ENCODE measurements at places on chromosomes 6 and 20.

DNA sequence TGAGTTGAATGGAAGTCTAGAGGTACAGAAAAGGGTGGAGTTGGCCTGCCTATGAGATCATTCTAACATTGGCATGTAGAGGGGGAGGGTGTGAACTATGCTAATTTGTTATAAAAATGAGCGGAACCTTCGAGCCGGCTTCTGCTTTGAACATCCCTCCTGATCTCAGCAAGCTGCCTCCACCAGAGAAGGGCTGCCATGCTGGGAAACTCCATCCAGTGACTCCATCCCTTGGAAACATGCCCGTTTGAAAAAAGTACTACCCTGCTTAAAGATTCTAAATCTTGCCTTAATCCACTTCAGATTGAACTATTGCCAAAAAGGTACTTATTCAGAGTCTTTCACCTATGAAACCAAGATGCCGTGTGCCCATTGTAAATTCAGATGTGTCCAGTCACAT, 43.6 kb upstream of the TMEM170B start:
- no peak for DNase-seq

DNA sequence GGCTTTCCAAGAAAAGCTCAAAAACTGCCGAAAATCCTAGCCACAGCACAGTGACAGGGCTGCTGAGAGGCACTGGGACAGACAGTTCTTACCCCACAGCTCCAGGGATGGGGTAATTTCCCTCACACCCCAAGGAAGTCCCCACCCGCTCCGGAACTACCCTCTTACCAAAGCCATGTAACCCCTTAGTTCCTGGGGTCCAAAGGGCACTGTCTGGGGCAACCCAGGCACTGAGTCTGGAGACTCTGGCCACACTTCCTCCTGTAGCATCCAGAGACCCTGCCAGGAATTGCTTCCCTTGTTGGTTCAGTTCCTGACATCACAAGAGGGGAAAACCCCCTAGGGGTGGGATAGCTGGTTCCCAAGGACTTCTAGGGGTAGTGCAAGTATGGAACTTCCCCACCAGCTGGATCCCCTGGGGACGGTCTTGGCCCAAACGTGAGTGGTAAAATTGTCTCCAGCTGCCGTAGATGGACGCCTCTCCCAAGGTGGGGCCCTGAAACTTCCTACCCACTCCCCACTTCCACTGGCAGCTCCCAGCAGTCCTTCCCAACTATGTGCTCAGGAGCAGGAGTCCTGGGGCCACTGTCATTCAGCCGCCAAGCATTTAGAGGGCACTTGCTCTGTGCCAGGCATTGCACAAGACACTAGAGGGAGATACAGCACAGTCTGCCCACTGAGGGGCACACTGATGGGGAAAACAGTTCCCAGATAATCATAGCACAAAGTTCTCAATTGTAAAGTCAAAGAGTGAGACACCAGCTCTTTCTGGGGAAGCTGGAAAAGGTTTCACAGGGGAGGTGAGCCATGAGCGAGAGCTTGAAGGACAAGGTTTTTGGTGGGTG, 17.2 kb upstream of the HCK start:
- no peak for DNase-seq

DNA sequence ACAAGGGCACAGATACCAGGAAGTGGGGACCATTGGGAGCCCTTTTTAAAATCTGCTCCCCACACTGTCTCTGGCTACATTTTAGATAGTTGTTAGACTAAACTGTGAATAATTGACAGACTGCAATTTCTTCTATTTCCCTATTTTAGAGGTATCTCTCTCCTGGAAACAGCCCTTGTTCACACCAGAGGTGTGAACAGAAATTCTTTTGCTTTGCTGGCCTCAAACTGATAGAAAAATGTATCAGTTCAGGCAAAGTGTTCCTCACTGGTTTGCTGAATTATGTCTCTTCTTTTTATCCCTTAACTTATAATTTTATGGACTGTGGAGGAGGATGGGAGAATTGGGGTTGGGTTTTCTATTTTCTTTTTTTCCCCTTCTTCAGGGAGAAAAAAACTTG, 513.2 kb upstream of the SULF2 start:
- no peak for DNase-seq

- no peak for DNase-seq
Observed at GRCh38 chr20:63469019-63469712, 3.3 kb downstream of the KCNQ2 start.

DNA sequence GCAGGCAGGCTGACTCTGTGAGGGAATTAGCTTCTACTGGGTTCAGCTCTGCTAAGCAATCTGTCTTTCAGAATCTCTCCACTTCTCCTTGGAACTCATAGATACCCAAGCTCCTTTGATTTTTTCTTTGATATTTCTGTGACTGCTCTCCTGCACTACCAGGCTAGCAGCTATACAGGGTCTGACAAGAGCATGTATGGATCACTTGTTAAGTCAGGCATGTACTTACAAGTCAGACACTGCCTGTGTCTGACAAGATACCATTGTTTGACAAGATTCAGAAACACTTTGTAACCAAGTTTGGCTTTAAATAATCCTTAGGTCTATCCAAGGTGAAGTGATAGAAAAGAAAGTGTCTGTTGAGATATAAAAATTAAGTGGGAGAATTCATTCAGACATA, 79.5 kb downstream of the SESN1 start:
- DNase-seq: no peak

- DNase-seq: no peak
Observed at GRCh38 chr6:147577488-147577887, 69.0 kb downstream of the SAMD5 start.

GRCh38 chr6:39226639-39227329, 2.5 kb downstream of the KCNK5 start:
- DNase-seq: no peak

DNA sequence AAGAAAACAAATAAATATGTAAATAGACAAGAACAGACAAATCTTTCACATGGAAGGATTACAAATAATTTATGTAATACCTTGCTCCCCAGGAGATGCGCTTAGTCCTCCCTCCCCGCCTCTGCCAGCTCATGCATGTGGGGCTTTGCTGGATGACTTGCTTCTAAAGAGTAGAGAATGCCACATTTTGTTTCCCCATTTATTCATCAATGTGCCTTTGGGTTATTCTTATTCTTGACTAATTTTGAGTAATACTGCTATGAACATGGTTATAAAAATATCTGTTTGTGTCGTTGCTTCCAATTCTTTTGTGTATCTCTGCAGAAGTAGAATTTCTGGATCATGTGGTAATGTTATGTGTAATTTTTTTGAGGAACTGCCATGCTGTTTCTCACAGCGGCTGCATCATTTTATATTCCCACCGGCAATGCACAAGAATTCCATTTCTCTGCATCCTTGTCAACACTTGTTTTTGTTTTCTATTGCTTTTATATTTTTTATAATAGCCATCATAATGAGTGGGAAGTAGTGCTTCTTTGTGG, 23.8 kb upstream of the DUSP22 start:
- DNase-seq: no peak

- DNase-seq: no peak
Observed at GRCh38 chr6:20866935-20867703, 332.9 kb downstream of the CDKAL1 start.

- peak; percentile 73 for DNase-seq
Observed at GRCh38 chr6:105484238-105485161, 81.6 kb upstream of the PREP start.

DNA sequence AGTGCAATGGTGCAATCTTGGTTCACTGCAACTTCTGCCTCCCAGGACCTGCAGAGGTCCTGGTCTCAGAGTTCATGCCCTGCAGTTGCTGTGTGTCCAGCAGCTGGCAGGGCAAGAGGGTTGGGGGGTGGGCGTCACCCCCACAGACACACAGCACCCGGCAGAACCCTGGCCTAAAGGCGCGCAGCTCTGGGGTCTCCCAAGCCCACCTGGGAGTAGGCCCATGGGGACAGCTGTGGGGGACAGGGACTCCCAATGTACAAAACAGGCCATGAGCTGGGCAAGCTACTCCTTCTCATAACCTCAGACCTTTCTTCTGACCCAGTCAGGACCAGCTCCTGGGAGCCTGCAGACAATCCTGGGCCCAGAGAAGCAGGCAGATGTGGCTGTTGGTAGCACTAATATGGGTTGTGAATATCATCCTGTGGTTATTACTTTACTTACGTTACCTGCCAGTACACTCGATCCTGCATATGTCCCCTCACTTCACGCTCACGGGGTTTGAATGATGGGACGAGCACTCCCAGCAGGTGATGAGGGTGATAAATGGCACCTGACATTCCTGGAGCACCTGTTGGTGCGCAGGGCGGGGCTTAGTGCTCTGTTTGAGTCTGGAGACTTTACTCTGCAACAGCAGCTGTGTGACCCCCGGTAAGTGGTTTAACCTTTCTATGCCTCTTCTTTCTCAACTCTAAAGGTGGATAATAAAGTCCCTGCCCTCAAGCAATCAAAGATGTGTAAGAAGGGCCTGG, 39.9 kb upstream of the SULF2 start:
- no peak for DNase-seq

DNA sequence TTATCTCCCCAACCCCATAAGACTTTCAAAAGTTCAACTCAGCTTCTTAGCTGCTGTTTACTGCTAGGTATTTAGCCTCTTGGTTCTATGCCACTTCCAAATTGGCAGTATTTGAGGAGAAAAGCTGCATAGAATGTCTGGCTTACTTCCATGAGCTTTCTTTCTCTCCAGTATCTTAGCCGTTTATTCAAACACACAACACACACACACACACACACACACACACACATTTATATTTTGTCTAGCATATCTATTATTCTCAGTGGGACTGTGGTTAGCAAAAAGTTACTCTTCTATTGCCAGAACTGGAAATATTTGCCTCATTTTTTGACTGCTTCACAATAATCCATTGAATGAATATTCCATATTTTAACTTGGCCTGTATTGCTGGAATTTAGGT, 634.2 kb upstream of the IMPG1 start:
- DNase-seq: no peak

GRCh38 chr20:49786668-49787370, 25.8 kb upstream of the SLC9A8 start:
- no peak for DNase-seq

DNA sequence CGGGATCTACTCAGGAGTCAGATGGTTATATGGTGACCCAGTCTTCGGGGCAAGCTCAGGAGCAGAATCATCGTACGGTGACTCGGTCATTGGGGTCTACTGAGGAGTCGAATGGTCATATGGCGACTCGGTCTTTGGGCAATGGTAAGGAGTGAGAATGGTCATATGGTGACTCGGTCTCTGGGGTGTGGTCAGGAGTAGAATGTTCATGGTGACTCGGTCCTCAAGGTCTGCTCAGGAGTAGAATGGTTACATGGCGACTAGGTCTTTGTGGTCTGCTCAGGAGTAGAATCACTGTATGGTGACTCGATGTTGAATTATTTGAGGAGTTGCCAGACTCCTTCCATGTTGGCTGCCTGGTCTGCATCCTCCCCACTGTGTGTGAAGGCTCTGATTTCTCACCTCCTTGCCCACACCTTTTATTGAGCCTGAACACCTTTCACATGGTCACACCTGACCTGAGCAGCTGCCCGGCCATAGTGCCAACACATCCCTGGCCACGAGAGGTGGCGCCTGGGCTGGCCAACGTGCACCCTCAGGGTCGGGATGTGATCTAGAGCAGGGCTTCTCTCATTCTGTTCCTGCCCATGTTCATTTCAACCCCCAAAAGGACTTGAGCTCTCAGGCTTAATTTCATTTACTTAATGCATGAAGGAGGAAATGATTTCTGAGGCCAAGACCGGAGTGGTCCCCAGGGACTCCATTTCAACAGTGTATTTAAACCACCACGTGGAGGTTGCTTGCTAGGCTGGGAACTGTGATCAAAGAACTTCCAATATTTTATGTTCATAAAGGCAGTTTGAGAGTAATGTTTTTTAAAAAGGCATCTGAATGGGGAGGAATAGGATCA, 119.5 kb downstream of the PHACTR3 start:
- no peak for DNase-seq

DNA sequence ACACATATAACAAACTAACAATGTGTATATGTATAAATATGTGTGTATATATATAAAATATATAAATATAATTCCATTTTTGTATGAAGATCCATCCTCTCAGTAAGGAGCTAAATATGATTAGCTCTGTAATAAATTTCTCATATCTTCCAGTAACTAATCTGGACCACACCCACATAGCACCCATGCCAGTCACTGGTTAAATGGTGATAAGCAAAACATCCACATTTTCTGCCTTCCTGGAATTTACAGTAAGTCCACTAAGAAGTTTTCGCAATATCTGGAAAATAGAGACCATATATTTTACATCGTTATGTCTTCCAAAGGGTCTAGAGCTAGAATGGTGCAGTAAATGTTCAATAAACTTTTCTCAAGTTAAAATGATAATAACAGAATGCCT, 151.5 kb upstream of the STMND1 start:
- no peak for DNase-seq

DNA sequence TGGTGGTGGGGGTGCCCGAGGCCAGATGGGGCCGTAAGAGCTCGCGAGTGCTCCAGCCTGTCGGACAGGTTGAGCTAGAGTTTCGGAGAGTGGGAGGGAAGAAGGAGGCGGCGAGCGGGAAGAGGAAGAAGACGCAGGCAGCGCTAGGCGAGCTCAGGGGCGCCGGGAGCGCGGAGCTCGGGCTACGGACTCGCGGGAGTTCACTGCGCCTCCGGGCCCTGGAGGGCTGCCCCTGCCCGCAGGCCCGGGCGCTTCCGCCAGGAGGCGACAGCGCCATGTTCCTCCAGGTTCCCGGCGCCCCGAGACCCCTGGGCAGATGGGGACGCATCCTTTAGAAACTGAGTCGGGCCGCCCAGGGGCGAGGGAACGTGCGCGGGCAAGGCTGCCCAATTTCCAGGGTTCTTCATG, 984 bp downstream of the TFAP2C start:
- no peak for DNase-seq

GRCh38 chr6:18997375-18997826, 610.3 kb downstream of the RNF144B start:
- peak; percentile 65 for DNase-seq

- DNase-seq: no peak
Observed at GRCh38 chr6:151292974-151293687, 53.4 kb downstream of the AKAP12 start.

- no peak for DNase-seq
Observed at GRCh38 chr6:144195671-144196270, 45.5 kb downstream of the STX11 start.

DNA sequence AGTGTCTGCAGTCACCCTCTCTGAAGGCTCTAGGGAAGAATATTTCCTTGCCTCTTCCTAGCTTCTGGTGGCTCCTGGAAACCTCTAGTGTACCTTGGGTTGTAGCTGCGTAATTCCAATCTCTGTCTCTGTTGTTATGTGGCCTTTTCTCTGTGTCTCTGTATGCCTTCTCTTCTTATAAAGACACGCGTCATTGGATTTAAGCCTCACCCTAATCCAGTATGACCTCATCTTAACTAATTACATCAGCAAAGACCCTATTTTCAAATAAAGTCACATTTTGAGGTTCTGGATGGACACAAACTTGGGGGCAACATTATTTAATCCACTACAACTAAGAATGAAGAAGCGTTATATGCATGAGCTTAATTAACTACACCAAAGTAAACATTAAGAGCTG, 111.4 kb upstream of the ZNF184 start:
- DNase-seq: no peak

GRCh38 chr6:160950507-160950906, 41.1 kb upstream of the MAP3K4 start:
- DNase-seq: no peak

DNA sequence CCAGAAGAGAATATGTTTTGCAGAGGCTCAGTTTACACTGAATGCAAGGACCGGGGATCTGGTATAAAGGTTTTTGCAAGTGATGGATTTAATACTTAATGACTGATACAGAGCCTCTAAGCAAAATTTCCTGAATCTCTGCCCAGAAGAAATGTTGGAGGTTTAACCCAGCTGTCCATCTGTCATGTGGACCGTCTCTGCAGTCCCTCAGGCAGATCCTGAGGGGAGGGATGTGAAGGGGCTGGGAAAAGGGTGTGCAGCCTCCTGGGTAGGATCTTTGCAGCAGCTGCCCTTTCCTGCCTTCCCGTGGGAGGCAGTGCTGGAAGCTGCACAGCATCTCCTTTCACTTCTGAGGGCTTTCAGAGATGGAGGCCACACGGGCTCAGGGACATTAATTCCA, 207.0 kb downstream of the SLC24A3 start:
- DNase-seq: no peak

All from small intestine (tissue), 16 donors.